ENCODE measurements at places on chromosomes 1 and 21. TPM values are rescaled to one million over a fixed set of nuclear protein-coding genes. Genes with fewer than 3 reads are reported as not detected.

The CYP2J2 gene
- 0.46 TPM for total RNA-seq

The ANGPTL3 gene
- not detected for total RNA-seq

The DVL1 gene
- total RNA-seq: 77.3 TPM

The FH gene
- 80.8 TPM for total RNA-seq

The NCDN gene
- 38.2 TPM for total RNA-seq

The SLC45A1 gene
- 2.3 TPM for total RNA-seq

The MATN1 gene
- total RNA-seq: 0.24 TPM

The CHODL gene
- total RNA-seq: 1.2 TPM

Measured in WTC11 (cell line).